Esophagus squamous epithelium (tissue), 5 donors: ENCODE measurements at places on chromosomes 2 and 18.

DNA sequence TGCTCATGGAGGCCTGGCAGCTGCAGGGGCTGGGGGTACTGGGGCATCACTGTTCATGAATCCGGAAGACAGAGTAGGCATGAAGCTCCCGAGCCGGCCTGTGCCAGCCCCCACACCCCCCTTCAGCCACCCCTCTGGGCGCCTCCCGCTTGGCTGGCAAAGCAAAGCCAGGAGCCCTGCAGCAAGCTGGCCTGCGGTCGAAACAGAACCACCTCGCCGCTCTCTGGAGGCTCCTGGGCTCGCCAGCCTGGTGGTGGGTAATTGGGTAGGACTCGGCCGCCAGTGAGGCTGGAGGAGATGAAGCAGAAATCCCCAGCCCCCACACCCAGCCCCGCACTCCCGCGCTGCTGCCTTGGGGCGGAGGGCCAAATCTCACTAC lies 70.9 kb upstream of the GPC1 start:
- no peak for DNase-seq

GRCh38 chr2:239865059-239865639 lies 160.0 kb downstream of the NDUFA10 start:
- no peak for DNase-seq

- no peak for DNase-seq
Observed at GRCh38 chr2:161415034-161415986, 787 bp upstream of the TBR1 start.

DNA sequence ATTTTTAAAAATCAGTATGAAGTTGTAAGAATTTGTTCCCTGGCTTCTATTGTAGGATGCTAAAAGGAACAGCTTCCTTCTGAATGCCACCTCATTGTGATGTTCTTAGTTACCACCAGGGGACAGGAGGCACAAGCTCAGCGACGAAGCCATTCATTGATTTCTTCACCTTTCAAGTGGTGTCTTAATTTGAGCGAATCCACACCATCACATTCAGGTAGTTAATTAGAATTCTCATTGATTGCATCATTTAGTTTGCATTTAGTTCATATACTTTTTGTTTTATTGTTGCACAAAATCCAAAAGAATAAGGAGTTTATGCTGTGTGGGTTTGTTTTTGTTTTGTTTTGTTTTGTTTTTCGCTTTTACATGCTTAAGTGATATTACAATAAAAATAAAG lies 23.1 kb downstream of the CYP27C1 start:
- no peak for DNase-seq

DNA sequence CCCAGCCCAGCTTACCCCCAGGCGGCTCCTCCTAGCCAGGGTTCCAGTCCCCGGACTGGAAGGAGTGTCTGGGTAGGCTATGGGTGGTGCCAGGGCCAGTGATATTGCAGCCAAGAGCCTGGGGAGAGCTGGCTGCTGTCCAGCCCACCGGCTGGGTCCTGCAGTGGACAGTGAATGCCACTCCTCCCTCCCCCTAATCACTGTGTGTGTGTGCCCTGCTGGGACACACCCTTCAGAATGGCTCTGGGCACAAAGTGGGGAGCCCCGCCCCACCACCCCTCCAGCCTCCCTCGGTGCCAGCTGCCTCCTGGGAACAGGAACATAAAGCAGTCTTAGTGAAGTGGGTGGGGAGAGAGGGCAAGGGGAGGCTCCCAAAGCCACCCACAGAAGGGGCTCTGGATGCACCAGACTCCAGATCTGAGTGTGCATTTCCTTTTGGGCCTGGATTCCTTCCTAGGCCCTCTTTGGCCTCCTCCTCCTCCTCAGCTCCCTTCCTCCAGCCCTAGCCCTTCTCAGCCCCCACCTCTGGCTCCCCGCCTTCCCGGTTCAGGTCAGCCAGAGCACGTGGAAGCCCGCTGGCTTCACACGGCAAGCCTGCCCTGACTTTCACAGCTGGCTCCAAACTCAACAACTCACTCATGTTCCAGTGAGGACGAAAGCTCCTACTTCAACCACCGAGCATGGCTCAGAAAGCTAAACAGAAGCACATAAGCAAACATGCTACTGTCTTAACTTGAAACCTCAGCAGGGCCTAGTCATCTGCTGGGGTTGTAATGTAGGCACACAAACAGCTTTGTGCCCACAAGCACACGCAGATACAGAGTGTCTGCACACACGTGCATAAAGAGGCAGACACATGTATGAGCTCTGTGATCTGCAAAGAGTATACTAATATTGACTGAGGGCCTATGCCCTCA lies 209.2 kb upstream of the SMAD2 start:
- no peak for DNase-seq

GRCh38 chr2:39325966-39326365 lies 82.2 kb upstream of the CDKL4 start:
- no peak for DNase-seq

- DNase-seq: no peak
Observed at GRCh38 chr2:19462256-19462645, 103.8 kb upstream of the OSR1 start.

- no peak for DNase-seq
Observed at GRCh38 chr18:48925491-48925780, 25.3 kb downstream of the SMAD7 start.

GRCh38 chr2:8662239-8662879 lies 19.5 kb upstream of the ID2 start:
- no peak for DNase-seq

- no peak for DNase-seq
Observed at GRCh38 chr2:441258-442022, 153.5 kb upstream of the ALKAL2 start.

DNA sequence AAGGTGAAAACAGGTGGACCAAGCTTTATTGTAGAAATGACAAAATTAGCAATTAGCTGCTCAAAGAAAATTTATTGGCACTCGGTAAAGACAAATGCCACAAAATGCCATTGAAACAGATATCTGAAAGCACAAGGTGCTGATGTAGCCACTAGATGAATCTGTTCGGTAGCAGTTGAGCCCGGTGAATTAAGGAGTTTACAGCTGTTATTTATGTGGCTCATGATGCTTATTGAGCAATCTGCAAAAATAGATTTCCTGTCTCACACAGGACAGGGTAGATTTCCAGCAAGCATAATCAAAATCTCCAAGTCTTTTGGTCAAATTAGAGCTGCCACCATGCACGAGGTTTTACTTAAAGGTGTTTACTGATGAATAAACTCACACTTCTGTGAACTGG lies 182.2 kb downstream of the PPP1R1C start:
- DNase-seq: no peak

GRCh38 chr18:37452682-37453385 lies 112.8 kb downstream of the CELF4 start:
- no peak for DNase-seq

GRCh38 chr18:36559149-36559857 lies 261.8 kb downstream of the FHOD3 start:
- DNase-seq: no peak

GRCh38 chr2:134669731-134670669 lies 48.8 kb downstream of the TMEM163 start:
- no peak for DNase-seq

DNA sequence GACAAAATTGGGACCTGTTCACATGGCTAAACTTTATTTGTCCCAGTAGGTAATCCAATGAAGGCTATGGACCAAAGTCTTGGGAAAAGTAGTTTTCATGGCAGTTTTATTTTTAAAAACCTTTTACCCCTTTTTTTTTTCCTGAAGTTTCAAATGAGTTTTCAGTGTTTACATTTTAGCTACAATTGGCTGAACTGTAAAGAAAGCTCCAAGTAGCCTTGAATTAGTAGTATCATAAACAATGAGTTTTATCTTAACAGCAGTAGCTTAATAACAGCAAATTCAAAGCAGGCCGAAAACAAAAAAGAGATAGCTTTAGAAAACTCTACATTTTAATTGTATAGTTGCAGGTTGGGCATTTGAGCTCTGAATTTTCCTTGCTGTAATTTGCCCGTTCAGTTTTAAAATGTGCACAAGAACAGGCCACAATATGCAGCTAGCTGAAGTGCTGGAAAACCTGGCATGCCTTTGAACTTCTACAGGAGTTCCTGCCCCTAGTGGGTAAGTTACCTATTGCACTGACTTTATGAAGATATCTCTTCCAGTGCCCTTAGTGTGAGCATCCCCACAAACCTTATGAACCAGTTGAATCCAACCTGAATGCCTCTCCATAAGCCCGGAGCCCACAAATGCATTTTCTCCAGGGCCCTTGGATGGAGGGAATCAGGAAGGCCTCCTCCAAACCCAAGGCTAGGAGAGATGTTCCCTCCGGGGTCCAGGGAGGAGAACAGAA lies 106.7 kb downstream of the XRCC5 start:
- no peak for DNase-seq

- no peak for DNase-seq
Observed at GRCh38 chr2:10501451-10501961, 53.4 kb upstream of the ODC1 start.

GRCh38 chr18:24315170-24315569 lies 82.5 kb downstream of the OSBPL1A start:
- DNase-seq: no peak

DNA sequence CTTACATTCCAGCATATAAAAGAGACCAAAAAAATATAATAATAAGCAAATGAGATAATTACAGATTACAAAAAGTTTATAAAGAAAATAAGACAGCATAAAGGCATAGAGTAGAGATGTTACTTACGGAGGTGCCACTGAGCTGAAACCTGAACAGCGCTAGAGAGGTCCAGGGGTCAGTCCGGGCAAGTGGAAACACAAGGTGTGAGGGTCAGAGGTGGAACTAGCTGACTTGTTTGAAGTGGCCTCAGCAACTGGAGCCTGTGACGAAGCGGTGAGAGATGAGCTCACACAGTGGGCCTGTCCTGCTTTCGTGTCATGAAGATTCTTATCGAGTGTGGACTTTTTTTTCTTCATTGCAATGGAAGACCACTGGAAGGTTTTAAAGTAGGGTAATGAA lies 288.3 kb upstream of the TANK start:
- no peak for DNase-seq

- DNase-seq: no peak
Observed at GRCh38 chr18:77512152-77512551, 262.5 kb downstream of the GALR1 start.

GRCh38 chr2:180781276-180781675 lies 199.1 kb upstream of the UBE2E3 start:
- DNase-seq: no peak

- DNase-seq: no peak
Observed at GRCh38 chr2:10059016-10059351, 15.6 kb downstream of the KLF11 start.

DNA sequence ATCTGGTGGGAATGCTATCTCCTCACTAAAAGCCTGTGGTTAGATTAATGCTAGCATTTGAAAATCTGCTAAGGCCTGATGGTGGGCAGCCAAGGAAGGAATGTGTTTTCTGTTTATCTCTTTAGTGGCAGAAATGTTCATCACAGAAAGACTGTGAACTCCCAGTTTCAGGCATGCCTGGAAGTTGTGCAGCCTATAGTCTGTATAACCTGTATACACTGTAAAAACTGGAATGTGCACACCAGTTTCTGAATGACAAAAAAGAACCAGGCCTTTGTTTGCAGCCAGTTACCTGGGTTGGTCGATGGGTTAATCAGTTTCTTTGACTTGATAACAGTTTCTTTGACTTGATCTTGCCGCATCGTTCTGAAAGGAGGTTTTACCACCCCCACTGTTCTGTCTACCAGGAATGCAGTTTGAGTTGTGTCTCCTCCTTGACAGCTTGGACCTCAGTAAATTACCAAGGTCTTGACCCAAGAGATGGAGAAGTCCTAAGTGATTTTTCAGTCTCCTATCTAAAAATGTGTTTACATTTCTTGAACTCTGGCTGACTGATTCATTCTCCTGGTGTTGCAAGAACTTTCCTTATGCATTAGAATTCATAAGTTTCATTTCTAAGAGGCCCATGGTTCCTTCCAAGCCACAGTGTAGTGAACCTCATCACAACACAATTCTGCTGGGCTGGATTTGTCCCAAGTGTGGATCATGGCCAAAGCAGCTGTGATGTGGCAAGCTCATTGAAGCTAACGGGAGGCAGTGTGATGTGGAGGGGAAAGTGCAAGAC lies 62.2 kb downstream of the KIAA2012 start:
- no peak for DNase-seq
